ENCODE measurements at places on chromosomes 1 and 21.

GRCh38 chr1:94620345-94621031, 78.9 kb upstream of the F3 start:
- peak; percentile 6 for DNase-seq

GRCh38 chr21:42218836-42219605, at the start of gene ABCG1:
Gene ABCG1, plus strand, starts transcription at chr21:42219140. Its CDS starts 123 bp downstream, at chr21:42219263.
- DNase-seq, result peak; percentile 38

- no peak for DNase-seq
Observed at GRCh38 chr1:214416858-214417257, 134.5 kb downstream of the PTPN14 start.

DNA sequence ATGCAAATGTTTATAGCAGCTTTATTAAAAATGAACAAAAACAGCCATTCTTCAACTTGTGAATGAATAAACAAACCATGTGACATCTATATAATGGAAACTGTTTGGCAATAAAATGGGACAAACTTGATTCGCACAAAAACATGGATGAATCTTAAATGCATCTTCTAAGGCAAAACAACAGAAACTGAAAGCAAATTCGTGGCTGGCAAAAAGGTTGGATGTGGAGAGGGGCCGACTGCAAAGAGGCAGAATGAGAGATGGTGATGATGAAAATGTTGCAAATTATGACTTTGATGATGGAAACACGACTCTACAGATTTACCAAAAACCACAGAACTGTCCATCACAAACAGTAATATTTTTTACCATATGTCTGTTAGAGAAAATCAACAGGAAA, 327.0 kb upstream of the NR5A2 start:
- no peak for DNase-seq

- no peak for DNase-seq
Observed at GRCh38 chr1:236214761-236215160, 67.0 kb downstream of the ERO1B start.

DNA sequence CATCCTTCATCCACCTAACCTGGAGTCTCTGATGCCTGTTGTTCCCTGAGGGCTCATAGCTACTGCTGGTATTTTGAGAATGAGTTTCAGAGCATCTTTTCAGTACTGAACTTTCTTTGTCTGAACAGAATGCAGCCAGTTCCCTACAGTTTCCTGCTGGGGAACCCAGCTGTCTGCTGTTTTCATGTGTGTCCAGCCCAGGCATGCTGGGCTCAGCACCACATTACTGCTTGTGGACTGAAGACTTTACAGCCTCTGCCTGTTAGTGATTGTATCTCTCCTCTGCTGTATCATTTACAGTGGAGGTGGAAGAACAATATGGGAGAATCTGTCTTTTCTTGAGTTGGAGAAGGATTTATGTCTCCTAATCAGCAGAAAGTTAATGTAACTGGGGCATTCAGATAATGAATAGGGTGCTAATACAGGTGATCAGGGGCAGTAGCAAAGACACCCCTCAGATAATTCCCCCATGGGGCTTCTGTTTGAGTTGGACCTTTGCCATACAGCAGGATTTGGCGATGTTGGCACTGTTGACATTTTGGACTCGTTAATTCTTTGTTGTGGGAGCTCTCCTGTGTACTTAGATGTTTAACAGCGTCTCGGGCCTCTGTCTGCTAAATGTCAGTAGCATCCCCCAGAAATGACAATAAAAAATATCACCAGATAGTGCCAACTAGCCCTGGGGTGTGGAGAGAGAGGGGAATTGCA, 207.7 kb downstream of the HHAT start:
- DNase-seq, result peak; percentile 81

DNA sequence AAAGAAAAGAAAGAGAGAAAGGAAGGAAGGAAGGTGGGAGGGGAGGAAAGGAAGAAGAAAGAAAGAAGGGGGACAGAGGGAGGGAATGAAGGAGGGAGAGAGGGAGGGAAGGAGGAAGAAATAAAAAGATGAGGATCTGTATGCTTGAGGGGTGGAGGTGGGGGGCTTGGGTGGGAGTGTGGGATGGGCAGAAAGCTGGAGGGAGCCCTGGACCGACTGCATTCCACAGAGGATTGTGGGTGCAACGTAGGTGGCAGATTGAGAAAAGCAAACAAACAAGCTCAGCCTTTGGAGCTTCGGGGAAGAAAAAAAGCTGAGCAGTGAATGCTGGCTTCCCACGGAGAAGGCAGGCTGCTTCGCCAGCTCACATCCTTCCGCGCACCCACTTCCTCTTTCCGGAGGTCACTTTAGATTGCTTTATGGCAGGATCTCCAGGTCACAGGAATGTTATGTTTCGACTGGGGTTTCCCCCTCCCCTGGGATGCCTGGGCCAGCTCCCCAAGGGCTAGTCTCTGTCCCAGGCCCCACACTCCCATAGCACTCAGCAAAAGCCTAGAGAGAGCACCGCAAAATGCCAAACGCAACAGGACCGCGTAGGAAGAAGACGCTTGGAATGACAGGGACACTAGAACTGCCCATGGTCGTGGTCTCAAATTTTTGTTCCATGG, 20.7 kb upstream of the LGALS8 start:
- DNase-seq, result no peak
